ENCODE measurements at places on chromosomes 7 and 10.

- DNase-seq: no peak
These were observed 195.1 kb downstream of the INHBA start for GRCh38 chr7:41507686-41508268.

GRCh38 chr10:71694039-71694501 lies 25.5 kb downstream of the C10orf105 start:
- DNase-seq: no peak

DNA sequence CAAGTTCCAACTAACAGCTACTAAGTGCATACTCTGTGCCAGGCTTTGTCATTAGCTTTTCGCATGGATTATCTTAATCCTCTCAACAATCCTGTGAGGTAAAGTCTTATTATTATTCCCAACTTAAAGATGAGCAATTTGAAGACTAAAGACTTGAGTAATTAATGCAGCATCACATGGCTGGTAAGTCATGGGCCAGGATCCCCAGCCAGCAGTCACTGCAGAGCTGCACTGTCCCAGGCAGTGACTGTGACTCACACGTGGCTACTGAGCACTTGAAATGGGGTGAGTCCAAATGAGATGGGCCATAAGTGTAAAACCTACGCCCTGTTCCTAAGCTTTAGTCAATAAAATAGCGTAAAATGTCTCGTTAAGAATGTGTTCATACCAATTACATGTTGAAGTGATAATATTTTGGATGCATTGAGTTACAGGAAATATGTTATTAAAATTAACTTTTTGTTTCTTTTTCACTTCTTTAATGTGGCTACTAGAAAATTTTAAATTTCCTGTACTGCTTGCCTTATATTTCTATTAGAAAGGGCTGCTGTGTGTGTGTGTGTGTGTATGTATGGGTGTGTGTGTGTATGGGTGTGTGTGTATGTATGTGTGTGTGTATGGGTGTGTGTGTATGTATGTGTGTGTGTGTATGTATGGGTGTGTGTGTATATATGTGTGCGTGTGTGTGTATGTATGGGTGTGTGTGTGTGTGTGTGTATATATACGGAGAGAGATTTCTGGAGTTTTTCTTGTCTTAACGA lies 756.3 kb downstream of the AUTS2 start:
- no peak for DNase-seq

DNA sequence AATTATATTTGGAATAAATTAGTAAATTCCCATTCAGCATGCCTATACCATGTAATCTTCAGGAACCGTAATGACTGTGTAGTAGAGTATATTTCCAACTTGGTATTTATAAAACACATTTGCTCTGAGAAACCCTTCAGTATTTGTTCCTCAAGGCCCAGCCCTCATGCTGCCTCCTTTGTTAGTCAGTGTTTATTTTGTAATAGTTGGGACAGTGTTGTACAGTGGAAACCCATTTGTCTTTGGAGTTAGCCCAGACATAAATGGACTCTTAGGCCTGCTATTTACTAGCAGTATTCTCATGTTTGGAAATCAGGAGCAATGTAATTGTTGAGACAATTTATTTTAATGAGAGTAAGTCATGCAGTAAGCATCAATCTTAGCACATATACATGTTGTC lies 686.9 kb downstream of the AUTS2 start:
- no peak for DNase-seq

GRCh38 chr10:5956146-5956936 lies 21.0 kb downstream of the IL15RA start:
- no peak for DNase-seq
